MG63 (cell line): ENCODE measurements at places on chromosomes 2 and 18. TPM values are rescaled to one million over a fixed set of nuclear protein-coding genes. Genes with fewer than 3 reads are reported as not detected.

GRCh38 chr2:1935476-1935875, 191.2 kb upstream of the PXDN start:
- DNase-seq, result no peak

GRCh38 chr2:51673628-51674027, 641.7 kb upstream of the NRXN1 start:
- DNase-seq, result no peak

- DNase-seq, result peak; percentile 87
Measured at GRCh38 chr2:216492597-216493333, 5.9 kb upstream of the RPL37A start.

DNA sequence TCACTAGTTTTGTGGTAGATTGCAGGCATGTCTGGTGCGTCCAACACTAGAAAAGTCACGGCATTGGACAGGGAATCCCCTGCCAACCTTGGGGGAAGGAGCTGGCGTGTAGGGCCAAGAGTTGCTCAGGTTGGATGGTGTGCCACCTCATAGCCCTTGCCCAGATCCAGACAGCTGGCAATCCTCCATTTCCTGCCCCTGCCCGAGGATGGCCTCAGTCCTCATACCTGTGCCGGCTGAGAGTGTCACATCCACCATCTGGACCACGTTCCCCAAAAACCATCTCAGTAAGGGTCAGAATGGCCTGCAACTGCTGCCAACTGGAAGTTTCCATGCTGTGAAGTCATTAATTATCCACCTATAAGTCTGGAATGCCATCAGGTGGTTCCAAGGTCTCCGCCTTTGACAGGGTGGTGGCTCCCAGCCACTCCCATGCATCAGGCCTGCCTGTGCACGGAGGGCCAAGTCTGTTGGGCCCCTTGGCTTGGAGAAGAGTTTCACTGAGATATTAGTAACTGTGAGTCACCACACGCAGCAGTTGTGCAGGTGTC, 55.0 kb downstream of the IMPA2 start:
- no peak for DNase-seq

GRCh38 chr18:12314591-12315305, 6.7 kb downstream of the TUBB6 start:
- DNase-seq, result no peak

GRCh38 chr2:181904022-181904632, 12.6 kb downstream of the ITPRID2 start:
- no peak for DNase-seq

DNA sequence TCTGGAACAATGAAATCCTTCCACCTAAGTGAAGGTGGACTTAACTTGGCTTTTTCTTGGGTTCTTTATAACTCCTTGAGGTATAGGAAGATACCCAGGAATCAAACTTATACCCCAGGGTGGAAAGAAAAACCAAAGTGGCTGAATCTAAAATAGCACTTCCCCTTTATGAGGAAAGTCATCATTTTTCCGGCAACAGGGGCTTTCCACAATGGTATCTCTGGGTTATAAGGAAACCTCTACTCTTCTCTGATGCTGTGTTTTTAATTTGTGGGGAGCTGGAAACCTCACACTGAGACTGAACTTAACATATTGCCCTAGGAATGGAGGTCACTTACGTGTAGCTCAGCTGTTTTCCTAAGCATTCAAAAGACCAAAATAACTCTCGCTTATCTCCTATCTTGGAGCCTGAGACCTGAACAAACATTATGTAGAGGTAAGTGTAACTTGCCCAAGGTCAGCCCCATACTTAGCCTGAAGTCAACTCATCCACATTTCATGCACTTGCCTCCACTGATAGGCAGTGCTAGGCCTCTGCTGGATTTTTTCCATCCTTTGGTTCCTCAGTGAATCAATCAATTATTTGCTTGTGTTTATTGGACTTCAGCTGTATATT, 117.9 kb downstream of the SETBP1 start:
- DNase-seq, result no peak

GRCh38 chr18:3998698-3999333, 456.3 kb downstream of the DLGAP1 start:
- peak; percentile 2 for DNase-seq

DNA sequence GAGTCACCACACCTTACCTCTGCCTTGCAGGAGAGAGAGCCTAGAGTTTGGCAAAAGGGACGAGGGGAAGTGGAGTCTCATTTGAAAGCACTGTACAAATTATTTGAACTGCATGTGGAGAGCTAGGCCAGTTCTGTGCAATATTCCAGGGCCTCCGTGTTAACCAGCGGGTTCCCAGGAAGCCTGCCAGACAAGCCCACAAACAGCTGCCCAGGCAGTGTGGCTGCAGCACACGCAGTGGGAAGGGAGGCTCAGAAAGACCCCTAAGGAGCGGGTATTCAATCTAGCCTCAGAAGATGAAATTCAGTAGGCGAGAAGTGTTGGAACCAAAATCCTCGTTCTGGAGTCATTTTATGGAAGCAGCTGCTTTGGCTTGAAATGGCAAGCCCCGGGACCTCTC, 30.7 kb downstream of the CNGA3 start:
- DNase-seq, result no peak

DNA sequence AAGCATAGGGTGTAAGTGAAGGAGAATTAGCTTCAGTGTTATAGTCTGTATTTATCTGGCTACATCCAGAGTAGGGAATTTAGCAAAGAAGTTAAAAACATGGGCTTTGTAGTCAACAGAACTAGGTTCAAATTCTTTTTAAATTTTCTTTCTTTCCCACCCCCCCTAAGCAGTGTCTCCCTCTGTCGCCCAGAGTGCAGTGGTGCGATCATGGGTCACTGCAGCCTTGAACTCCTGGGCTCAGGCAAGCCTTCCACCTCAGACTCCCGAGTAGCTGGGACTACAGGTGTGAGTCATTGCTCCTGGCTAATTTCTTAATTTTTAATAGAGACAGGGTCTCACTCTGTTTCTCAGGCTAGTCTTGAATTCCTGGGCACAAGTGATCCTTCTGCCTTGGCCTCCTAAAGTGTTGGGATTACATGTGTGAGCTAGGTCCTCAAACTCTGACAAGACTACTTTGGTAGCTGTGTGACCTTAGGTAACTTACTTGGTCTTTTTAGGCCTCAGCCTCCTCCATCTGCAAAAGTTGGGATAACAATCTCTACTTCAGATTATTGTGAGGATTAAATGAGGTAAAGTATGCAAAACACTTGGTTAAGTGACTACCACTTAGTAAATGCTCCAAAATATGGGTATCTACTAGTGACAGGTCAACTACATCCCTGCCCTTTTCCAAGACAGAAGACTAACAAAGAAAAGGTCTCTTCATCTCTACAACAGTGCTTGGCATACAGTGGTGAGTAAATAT, 17.8 kb downstream of the DOK1 start:
- no peak for DNase-seq

GRCh38 chr2:105038383-105039061, 653 bp downstream of the MRPS9 start:
- no peak for DNase-seq

DNA sequence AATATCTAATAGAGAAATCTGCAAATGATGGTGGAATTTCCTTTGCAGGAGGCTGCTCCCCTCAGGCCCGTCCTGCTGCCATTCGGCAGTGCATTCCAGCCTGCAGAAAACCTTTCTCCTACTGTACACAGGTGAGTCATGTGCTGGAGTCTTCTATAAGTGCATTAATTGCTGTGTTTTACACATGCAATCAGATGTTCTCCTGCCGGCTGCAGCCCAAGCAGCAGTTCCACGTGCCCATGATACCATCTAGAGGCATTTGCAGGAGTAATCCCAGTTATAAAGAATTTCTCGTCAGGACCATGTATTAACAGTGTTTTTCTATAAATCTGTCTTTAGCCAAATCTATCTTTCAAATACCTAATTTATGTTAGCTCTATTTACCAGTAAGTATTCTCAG, 304.7 kb upstream of the HNMT start:
- peak; percentile 4 for DNase-seq

DNA sequence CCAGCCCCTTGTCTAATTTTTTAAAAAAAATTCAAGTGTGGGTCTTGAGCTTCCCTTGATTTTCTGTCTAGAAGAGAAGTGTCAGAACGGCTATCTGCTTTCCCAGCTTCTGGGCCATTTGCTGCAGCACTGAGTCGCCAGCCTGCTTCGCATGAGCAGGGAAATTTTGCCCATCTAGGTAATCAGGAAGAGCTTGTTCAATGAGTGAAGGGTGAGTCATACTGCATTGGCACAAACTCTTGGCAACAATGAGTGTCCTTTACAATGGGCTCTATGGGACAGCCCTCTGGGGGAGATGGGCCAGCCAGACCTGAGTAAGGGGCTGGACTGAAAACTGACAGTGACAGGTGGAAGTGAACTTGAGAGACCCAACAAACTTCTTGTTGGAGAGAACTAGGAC, 2.4 kb upstream of the RNF144A start:
- peak; percentile 62 for DNase-seq

GRCh38 chr2:219619235-219619634, 8.2 kb upstream of the SLC4A3 start:
- DNase-seq, result no peak

DNA sequence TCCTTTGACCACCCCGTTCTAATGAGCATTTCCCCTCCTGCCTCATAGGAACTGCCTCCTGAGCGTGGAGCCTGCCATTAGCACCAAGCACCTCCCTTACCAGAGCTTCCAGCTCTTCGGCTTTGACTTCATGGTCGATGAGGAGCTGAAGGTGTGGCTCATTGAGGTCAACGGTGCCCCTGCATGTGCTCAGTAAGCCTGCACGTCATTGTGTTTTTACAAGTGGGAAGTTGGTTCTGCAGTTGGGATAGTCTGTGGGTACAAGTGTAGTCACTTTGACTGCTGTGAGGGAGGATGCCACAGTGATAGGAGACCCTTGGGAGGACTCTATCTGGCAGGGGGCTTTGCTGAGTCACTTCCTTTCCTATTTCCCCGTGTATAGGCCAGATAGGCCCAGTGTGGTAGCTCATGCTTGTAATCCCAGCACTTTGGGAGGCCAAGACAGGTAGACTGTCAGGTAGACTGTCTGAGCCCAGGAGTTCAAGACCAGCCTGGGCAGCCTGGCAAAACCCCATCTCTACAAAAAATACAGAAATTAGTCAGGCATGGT, 22.0 kb upstream of the POLR1B start:
- no peak for DNase-seq

DNA sequence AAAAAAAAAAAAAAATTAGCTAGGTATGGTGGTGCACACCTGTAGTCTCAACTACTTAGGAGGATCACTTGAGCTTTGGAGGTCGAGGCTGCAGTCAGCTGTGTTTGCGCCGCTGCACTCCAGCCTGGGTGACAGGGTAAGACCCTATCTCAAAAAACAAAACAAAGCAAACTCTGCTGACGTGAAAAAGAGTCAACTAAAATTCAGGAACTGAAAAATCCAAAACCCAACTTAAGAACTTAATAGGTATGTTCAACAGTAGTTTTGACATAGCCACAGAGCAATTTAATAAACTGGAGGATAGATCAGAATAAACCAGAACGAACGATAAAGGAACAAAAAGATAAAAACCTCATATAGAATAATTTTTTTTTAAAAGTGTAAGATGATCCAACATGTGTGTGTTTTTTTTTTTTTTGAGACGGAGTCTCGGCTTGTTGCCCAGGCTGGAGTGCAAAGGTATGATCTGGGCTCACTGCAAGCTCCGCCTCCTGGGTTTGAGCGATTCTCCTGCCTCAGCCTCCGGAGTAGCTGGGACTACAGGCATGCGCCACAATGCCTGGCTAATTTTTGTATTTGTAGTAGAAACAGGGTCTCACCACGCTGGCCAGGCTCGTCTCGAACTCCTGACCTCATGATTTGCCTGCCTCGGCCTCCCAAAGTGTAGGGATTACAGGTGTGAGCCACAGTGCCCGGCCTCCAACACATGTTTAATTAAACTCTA, 4.3 kb upstream of the ZNF236 start:
- no peak for DNase-seq

- DNase-seq, result no peak
Measured at GRCh38 chr18:79737426-79737825, 57.8 kb downstream of the CTDP1 start.

DNA sequence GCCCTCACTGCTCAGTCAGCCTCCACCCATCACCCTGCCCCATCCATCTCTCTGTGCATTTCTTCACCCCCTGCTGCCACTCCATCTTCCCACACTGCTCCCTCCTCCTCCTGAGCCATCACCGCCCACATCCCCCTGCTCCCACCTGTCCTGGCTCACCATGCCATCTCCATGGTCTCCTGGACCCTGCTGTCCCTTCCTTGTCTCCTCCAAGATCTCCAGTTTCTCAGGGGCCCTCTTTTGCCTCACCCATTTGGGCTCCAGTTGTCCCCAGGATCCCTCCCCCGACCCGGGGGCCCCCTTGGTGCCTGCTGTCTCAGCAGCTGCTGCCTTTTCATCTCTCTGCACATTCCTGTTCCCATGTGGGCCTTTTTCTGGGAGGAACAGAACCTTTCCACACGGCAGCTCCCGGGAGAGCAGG, 10.6 kb downstream of the SPEG start:
- no peak for DNase-seq

DNA sequence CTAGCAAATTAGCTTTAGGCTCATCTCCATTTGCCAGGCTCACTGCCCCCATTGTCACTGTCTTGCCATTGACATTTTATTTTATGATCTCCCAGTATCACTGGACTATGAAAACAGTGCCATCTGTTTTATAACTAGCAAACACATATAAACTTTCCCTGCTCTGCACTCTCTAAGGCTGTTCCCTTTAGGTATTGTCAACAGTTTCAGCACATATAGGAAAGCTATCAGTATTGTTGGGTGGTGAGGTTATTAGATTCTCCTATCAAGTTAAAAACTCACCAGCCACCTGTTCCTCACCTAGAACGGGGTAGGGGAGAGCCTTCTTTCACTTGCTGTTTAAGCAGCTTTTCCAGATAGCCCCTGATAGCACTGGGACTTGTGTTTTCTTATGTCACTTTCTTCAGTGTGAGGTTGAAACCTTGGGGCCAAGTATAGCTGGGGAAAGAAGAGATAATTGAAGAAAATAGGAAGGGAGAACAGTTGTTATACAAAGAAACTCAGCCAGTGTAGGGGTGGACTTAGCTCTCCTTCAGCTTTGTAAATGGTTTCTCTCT, 32.5 kb downstream of the CFLAR start:
- no peak for DNase-seq

GRCh38 chr2:57711991-57712390, 334.6 kb upstream of the VRK2 start:
- DNase-seq, result no peak

GRCh38 chr2:108858894-108859293, 72.3 kb downstream of the CCDC138 start:
- DNase-seq, result no peak

- no peak for DNase-seq
Measured at GRCh38 chr18:46672062-46672970, 15.3 kb upstream of the LOXHD1 start.

Gene ALLC
- total RNA-seq, result not detected in 2 replicates

Gene DHRS9
- total RNA-seq, result not detected in 2 replicates

Gene ASB18
- not detected in 2 replicates for total RNA-seq

Gene MYO3B
- total RNA-seq, result not detected in 2 replicates

Gene FASTKD1
- 14.7 and 26.0 TPM in 2 replicates for total RNA-seq

Gene CD8B2
- not detected in 2 replicates for total RNA-seq

Gene LYPD6
- 0.94 and 1.4 TPM in 2 replicates for total RNA-seq

Gene IHH
- total RNA-seq, result 0.16 TPM in 1 of 2 replicates, not detected in the other

Gene MC5R
- 0.69 and 0.99 TPM in 2 replicates for total RNA-seq

Gene LINC00305
- total RNA-seq, result not detected in 2 replicates

Gene AQP12B
- total RNA-seq, result not detected in 2 replicates
